ENCODE measurements at places on chromosomes 16 and 17. TPM values are rescaled to one million over a fixed set of nuclear protein-coding genes. Genes with fewer than 3 reads are reported as not detected.

GRCh38 chr16:23182206-23182678, 303 bp upstream of the SCNN1G start:
- DNase-seq: peak; percentile 5

DNA sequence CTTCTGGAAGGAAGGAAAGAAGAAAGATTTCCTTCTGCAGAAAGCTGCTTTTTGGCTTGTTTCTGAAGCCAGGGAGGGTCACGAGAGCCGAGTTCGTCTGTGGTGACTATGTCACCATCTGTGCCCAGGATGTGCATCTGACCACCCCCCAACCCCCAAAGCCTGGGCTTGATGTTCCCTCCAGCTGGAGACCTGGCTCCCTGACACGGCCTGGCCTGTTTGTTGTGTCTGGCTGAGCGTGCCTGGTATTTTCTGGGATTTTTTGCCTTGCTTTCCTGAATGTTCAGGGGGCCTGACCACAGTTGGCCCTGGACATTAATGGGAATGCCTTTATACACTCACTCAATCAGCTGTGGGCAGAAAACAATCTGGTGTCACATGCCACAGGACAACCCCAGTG, 38.9 kb downstream of the LGALS9 start:
- no peak for DNase-seq

DNA sequence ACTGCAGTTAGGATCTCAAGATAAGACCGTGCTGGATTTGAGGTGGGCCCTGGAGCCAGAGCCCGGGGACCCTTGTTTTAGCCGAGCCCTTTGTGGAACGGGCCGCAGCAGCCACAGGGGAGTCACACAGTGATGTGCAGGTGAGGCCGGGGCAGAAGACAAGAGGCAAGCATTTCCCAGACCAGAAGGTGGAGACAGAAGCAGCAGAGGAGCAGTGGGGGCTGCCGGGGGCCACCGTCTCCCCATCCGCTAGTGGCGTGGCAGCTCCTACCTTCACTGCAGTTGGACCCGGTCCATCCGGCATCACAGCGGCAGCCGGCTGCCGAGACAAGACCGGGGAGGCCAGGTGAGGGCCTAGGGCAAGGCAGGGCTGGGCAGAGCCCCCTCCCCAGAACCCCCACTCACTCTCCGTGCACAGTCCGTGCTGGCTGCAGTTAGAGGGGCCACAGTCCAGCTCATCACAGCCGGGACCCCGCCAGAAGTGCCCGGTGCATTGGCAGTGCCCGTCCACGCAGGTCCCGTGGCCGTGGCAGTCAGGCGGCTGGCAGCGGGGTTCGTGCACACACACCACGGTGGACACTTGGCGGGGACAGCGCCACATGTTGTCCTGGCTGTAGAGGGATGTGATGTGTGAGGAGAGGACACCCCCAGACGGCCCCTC, 6.0 kb downstream of the NAGPA start:
- DNase-seq: no peak

CCL7 gene
- polyA plus RNA-seq: not detected

DNAH17 gene
- polyA plus RNA-seq: 0.11 TPM

DNA sequence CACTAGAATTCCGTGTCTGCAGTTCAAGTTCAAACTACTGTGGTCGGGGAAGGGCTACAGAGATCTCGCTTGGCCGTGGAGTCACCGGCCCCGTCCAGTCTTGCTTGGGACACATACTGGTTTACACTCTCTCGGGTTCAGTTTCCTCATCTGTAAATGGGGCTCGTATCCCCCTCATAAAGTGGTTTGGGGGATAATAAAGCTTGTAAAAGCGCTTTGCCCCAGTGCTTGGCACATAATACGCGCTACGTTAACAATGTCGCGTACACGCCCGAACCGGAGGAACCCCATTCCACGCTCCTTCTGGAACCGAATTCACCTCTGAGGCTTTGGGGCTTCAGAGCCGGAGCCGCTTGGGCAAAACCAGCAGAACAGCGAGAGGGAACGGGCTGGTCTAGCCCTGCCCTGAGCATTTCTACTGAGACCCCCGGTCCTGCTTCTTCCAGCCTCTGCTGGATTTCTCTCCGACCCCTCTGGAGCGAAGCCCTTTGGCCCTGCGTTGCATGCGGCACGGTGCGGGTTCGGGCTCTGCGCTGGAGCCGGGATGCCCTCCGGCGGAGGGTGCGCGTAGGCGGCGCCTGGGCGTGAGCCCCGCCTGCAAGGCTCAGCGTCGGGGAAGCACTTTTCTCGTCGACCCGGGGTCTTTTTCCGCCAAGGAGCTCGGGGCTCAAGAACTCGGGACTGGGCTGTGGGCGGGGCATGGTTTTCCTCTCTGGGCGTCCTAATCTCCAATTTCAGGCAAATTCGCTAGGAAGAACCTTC, 26.1 kb upstream of the HOXB13 start:
- no peak for DNase-seq

MT1G gene
- 1.4 TPM for polyA plus RNA-seq

RRAD gene
- polyA plus RNA-seq: 0.42 TPM

INCA1 gene
- polyA plus RNA-seq: 0.44 TPM

TM4SF5 gene
- polyA plus RNA-seq: not detected

DNA sequence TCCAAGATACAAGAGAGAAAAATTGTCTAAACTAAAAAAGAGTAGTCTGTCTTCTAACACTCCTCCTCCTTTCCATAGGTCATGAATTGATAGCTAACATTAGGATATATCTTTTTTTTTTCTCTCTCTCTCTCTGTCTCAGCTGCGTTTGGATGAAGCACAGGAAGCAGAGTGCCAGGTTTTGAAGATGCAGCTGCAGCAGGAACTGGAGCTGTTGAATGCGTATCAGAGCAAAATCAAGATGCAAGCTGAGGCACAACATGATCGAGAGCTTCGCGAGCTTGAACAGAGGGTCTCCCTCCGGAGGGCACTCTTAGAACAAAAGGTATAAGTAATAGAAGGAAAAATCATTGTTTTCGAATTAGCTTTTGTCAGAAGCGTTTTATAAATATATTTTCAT, 32.9 kb downstream of the ABHD15 start:
- no peak for DNase-seq

DNA sequence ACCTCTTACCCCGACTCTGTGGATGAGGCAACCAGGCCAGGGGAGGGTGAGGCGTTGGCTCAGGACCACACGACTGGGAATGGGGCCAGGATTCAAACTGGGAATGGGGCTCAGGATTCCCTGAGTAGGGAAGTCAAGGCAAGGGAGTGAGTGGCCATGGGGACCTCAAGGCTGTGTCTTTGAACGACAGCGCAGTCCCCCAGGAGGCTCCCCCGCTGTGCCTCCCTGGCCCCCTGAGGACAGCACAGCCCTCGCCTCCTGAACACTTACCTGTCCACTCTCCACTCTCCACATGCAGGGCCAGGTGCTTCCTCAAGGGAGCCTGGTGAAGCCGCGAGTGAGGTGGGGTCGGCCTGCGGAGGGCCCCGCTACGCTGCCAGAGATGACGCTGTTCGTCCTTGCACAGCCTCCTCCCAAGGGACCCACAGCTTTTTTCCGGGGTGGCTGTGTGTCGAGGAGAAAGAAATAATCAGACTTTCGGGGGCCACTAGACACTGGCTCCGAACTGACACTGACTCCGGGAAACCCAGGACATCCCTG, 6.9 kb downstream of the ZNF469 start:
- DNase-seq: no peak

- DNase-seq: no peak
Observed at GRCh38 chr17:2150806-2151205, 95.9 kb downstream of the HIC1 start.

- DNase-seq: peak; percentile 80
Observed at GRCh38 chr17:37744961-37745800, at the start of gene HNF1B. TSS of gene HNF1B (minus strand) at chr17:37745059. CDS start at chr17:37744884, 175 bp downstream.

KRTAP4-6 gene
- not detected for polyA plus RNA-seq

- no peak for DNase-seq
Observed at GRCh38 chr16:10883004-10883403, 6.0 kb downstream of the CIITA start.

GRCh38 chr16:51434567-51435198, 283.6 kb upstream of the SALL1 start:
- no peak for DNase-seq

GRCh38 chr17:43003542-43004172, 2.9 kb upstream of the IFI35 start:
- DNase-seq: no peak

- no peak for DNase-seq
Observed at GRCh38 chr16:122361-122760, 16.1 kb downstream of the NPRL3 start.

ZG16B gene
- 11.0 TPM for polyA plus RNA-seq

DNA sequence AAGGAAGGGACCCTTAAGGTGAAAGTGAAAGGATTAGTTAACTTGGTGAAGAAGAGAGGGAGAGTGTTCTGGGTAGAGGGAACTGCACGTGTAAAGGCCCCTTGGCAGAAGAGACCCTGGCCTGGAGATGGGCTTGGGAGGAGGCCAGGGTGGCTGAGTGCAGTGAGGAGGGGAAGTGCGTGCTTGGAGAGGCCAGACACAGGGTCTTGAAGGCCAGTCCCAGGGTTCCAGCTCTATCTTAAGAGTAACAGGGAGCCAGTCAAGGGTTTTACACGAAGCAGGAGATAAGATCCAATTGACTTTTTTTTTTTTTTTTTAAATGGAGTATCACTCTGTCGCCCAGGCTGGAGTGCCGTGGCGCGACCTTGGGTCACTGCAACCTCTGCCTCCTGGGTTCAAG, 15.2 kb upstream of the DOK4 start:
- no peak for DNase-seq

- DNase-seq: peak; percentile 80
Observed at GRCh38 chr17:3039736-3040135, 23.7 kb downstream of the OR1D5 start.

CMTM4 gene
- 0.45 TPM for polyA plus RNA-seq

- no peak for DNase-seq
Observed at GRCh38 chr17:28335959-28336871, 654 bp downstream of the TNFAIP1 start.

- no peak for DNase-seq
Observed at GRCh38 chr16:48350736-48351135, 34.5 kb downstream of the SIAH1 start.

NPIPB13 gene
- polyA plus RNA-seq: not detected

RAMP2 gene
- polyA plus RNA-seq: not detected

SLC6A2 gene
- not detected for polyA plus RNA-seq

GRCh38 chr16:61581417-61582046, 454.7 kb downstream of the CDH8 start:
- no peak for DNase-seq

PTGES3L gene
- polyA plus RNA-seq: not detected

DNA sequence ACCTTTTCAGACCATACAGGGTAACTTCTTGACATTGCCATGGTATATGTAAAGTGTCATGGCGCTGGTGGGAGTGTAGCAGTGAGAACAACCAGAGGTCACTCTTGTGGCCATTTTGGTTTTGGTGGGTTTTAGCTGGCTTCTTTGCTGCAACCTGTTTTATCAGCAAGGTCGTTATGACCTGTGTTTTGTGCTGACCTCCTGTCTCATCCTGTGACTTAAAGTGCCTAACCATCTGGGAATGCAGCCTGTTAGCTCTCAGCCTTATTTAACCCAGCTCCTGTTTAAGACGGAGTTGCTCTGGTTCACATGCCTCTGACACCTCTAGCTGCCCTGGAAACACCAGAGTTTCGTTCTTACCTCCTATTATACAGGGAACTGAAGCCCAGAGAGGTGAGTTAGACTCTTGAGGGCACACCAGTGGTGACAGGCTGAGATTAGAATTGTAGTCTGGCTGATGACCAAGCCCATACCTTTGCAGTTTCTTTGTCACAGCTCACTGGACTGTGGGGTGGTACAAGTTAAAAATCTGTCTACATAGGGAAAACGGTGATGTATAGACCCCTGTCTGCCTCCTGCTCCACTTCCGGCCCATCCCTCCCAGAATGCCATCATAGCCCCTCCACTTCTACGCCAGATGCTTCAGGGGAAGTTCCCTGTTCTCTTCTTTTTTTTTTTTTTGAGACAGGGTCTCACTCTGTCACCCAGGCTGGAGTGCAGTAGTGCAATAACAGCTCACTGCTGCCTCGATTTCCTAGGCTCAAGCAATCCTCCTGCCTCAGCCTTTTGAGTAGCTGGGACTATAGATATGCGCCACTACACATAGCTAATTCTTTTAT, 21.0 kb downstream of the KSR1 start:
- DNase-seq: no peak

DNA sequence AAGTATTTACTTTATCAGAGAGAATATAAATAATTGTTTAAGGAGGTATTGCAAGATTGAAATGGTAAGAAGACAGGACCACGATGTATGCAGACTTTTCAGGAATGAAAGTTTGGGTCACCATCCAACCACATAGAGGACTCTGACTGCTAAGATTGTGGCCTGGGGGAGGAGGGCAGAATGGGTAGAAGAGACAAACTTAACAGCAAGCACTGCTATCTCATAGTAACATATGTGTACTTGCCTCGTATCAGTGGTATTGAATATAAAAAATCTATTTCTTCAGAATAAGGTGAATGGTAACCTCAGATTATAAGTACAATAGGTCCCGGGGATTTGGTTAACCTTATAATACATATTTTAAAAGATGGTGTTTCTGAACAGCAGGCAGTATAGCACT, 5.8 kb downstream of the KRT10 start:
- DNase-seq: no peak

- DNase-seq: no peak
Observed at GRCh38 chr16:76237471-76237870, 39.7 kb upstream of the CNTNAP4 start.

ZSCAN10 gene
- polyA plus RNA-seq: 0.29 TPM

TOX3 gene
- not detected for polyA plus RNA-seq

SLC7A5 gene
- polyA plus RNA-seq: 1.3 TPM

CDK3 gene
- polyA plus RNA-seq: not detected

G6PC1 gene
- not detected for polyA plus RNA-seq

DNA sequence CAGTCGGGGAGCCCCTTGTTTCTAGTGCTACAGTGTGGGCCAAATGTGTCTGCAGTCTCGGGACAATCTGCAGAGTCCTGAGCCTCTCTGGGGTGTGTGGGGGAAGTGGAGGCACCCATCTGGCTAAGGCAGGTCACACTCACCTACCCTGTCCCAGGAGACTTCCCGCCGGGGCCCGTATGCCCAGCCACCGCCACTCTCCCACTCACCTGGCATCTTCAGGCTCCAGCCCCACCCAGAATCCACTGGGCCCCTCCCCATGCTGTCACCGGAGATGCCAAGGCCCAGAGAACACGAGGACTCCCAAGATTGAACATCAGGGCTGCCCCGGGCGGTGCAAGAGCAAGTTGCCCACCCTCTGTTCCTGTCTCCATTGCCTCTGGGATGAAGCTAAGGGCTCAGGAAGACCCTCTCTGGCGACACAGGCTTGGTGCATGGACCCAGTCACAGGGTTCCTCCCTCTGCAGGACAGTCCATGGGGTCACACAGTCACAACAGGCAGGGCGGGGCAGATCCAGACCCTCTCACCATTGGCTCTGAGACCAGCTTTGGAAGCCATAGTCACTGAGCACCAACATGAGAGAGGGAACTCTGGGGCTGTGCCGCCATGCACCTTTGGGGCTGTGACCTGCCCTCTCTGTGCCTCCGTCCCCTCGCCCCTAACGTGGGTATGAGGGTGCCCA, 38.1 kb downstream of the SREBF1 start:
- no peak for DNase-seq

GRCh38 chr16:57646388-57647039, 18.1 kb downstream of the ADGRG1 start:
- DNase-seq: no peak

- DNase-seq: no peak
Observed at GRCh38 chr17:61728297-61728836, 135.0 kb downstream of the BRIP1 start.

Measured in CD14-positive monocyte (primary cell).